ENCODE measurements at places on chromosomes 7 and 10. TPM values are rescaled to one million over a fixed set of nuclear protein-coding genes. Genes with fewer than 3 reads are reported as not detected.

The CALML5 gene
- total RNA-seq: not detected

The SPAM1 gene
- not detected for total RNA-seq

DNA sequence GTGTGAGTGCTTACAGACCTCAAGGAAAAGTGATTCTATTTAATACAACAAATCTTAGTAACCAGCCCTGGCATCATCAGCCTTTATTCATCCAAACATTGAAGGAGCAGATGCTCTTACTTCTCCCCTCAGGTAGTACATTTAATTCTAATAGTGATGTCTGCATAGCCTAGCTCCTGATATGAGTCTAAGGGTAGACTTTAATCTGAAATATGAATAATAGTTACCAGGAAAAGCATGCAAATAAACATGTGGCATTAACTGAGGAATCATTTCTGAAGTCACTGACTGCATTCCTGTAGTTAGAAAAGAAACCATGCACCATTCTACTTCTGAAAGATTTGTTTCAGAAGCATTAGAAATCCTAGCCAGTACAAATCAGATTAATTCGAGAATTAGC, 25.7 kb upstream of the LMBR1 start:
- H3K4me1 ChIP-seq: peaks cover 40% of the 10 kb centered on the region
- H3K27ac ChIP-seq: no peak overlapping the region
- no peaks in the 10 kb centered on the region for H3K27me3 ChIP-seq
- DNase-seq: no peak
- H3K36me3 ChIP-seq: no peaks in the 10 kb centered on the region

DNA sequence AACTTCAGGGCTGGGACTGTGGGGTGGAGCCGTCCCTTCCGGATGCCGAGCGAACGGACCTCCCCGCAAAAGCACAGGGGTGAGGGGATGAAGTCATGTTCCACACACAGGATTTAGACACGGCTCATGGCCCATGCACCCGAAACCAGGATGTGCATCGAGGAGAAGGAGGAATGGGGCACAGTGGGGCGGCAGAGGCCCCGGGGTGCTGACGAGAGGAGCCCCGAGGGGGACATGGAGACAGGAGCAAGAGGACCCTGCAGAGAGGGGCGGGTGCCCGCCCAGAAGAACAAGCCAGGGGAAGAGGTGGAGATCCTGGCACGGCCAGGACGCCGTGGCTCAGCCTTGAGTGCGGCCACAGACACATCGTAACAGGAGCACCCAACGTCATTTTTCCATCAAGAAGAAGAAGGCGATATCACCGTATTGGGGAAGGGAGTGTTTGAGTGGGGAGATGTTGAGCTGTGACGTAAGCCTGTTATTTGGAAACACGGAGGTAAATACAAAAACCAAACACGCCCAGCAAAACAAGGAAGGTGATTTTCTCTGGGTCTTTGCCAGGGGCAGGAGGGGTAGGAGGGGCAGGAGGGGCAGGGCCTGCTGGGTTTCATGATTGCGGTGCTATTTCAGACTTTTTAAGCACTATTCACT, 25.3 kb upstream of the FOXL3 start:
- no peak overlapping the region for H3K27ac ChIP-seq
- H3K27me3 ChIP-seq: no peaks in the 10 kb centered on the region
- peaks cover 3% of the 10 kb centered on the region for H3K4me1 ChIP-seq
- no peaks in the 10 kb centered on the region for H3K36me3 ChIP-seq

DNA sequence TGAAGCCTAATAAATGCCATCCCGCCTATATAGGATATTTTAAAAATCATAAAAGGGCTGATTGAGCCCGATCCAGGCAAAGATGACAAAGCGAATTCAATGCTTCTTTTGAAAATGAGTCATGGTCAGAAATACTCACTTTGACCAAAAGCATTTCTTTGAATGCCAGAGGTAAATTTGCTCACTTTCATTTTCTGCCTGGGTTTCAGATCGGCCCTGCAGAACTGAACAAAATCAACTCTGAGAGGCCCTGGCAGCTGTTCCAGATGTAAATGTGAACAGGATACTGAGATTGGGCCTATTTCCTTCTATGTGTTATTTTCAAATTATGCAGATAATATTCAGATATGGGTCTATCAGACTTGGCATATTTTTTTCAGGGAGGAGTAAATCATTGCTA, 114.8 kb upstream of the ARID5B start:
- no peaks in the 10 kb centered on the region for H3K4me1 ChIP-seq
- H3K36me3 ChIP-seq: no peaks in the 10 kb centered on the region
- DNase-seq: no peak
- H3K27me3 ChIP-seq: no peaks in the 10 kb centered on the region

The CRYGN gene
- not detected for total RNA-seq

GRCh38 chr10:90398566-90398965, 459.3 kb downstream of the HTR7 start:
- H3K4me3 ChIP-seq: no peak overlapping the region
- no peaks in the 10 kb centered on the region for H3K27me3 ChIP-seq
- DNase-seq: no peak
- H3K27ac ChIP-seq: no peak overlapping the region
- no peaks in the 10 kb centered on the region for H3K36me3 ChIP-seq
- no peaks in the 10 kb centered on the region for H3K4me1 ChIP-seq

DNA sequence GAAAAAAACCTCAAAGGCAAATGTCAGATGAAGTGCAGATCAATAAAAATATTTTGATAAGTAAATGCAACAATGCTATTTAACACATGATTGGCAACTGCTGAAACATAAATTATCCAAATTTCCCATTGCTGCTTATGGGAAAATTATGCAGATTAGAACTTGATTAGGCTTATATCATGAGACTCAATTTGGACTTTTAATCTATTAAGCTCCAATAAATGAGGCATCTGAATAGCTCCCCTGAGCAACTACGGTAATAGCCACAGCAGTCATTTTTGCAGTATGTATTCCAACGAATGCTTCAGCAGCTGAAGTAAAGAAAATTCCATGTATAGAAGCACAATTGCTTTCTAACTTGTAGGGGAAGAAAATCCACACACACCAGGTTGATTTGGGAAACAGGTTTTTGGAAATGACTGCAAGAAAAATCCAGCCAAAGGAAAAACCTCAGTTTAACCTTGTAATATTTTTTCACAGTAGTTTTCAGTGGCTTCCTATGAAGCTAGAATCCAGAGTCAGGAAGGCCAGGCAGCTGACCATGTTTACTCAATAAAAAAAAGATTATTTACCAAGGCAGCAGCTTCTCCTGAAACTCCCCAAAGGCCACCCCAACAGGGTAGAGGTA, 716.1 kb downstream of the KCNMA1 start:
- no peak overlapping the region for H3K4me3 ChIP-seq
- no peaks in the 10 kb centered on the region for H3K36me3 ChIP-seq
- no peaks in the 10 kb centered on the region for H3K4me1 ChIP-seq
- no peaks in the 10 kb centered on the region for H3K27me3 ChIP-seq
- DNase-seq: no peak
- no peak overlapping the region for H3K27ac ChIP-seq

DNA sequence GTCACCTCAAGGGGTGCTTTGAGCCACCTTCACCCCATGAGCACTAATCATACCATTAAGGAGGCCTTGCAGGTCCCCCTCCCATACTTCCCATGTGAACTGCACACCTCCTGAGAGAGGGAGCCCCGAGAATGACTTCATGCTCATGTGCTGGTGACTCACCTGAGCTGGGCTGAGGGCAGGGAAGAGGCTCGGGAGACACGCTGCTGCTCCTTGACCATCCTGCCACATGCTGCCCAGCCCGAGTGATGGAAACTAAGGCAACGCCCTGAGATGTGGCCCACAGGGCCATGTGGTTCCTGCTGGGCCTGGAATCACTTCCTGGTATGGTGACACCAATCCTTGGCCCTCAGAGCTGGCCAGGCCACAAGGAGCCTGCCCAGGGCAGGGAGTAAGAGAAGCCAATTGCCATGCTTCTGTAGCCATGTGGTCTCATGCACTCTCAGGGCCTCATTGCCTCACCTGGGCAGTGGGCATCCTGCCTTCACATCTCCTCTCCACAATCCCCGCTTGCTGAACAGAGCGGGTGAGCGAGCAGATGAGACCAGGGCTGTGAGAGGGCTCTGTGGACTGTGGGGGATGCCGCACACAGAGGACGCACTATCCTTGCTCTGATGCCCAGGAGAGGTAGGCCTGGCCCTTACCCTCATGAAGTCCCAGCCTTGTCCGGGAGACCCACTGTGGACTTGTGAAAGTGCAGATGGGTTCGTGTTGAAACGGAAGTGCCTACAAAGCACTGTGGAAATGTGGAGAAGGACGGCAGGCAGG, 18.3 kb upstream of the PPIF start:
- H3K27ac ChIP-seq: no peak overlapping the region
- no peak for DNase-seq
- no peaks in the 10 kb centered on the region for H3K36me3 ChIP-seq
- no peak overlapping the region for H3K4me3 ChIP-seq
- peaks cover 33% of the 10 kb centered on the region for H3K4me1 ChIP-seq

DNA sequence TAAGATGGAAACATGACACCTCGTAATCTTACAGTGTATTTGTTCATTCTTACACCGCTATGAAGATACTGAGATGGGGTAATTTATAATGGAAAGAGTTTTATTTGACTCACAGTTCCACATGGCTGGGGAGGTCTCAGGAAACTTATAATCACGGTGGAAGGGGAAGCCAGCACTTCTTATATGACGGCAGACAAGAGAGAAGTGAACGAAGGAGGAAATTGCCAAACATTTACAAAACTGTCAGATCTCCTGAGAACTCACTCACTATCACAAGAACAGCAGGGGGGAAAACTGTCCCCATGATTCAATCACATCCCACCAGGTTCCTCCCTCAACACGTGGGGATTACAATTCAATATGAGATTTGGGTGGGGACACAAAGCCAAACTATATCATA, 282.3 kb downstream of the HGF start:
- H3K4me1 ChIP-seq: no peaks in the 10 kb centered on the region
- H3K27ac ChIP-seq: no peak overlapping the region
- H3K27me3 ChIP-seq: no peaks in the 10 kb centered on the region
- H3K36me3 ChIP-seq: no peaks in the 10 kb centered on the region

GRCh38 chr7:3103614-3104398, 60.1 kb upstream of the CARD11 start:
- H3K27me3 ChIP-seq: no peaks in the 10 kb centered on the region
- no peak for DNase-seq
- H3K27ac ChIP-seq: no peak overlapping the region
- no peaks in the 10 kb centered on the region for H3K36me3 ChIP-seq
- H3K4me1 ChIP-seq: peaks cover 36% of the 10 kb centered on the region
- no peak overlapping the region for H3K4me3 ChIP-seq

DNA sequence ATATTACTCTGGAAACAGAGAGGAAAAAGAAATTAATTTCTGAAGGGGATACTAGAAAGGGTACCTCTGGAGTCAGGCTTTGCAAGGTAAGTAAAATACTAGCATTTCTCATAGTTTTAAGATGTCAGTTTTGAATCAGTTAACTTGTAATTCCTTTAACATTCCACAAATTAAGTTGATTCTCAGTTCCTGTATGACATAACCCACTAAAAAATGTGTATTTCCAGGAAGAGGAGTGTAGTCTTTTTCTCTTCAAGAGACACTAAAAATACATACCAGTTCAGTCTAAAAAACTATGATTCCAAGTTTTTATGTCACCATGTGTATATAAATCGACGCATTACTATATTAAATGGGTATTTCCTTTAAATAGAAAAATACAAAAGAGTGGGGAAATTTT, 113.2 kb downstream of the CDK6 start:
- no peak overlapping the region for H3K4me3 ChIP-seq
- no peak for DNase-seq
- peaks cover 16% of the 10 kb centered on the region for H3K36me3 ChIP-seq

DNA sequence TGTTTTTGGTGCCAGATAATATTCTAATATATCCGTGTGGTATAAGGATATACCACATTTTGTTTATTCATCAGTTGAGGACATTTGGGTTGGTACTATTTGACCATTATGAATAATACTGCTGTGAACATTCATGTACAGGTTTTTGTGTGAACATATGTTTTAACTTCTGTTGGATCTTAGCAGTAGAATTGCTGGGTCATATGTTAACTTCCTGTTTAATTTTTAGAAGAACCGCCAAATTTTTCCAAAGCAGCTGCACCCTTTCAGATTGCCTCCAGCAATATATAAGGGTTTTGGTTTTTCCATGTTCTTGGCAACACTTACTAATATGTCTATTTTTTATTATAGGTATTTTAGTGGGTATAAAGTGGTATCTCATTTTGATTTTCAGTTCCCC, 22.8 kb downstream of the VPS26A start:
- no peaks in the 10 kb centered on the region for H3K27me3 ChIP-seq
- H3K27ac ChIP-seq: no peak overlapping the region
- no peak for DNase-seq
- no peaks in the 10 kb centered on the region for H3K4me1 ChIP-seq
- H3K36me3 ChIP-seq: no peaks in the 10 kb centered on the region

- H3K36me3 ChIP-seq: no peaks in the 10 kb centered on the region
- no peak for DNase-seq
- H3K4me3 ChIP-seq: no peak overlapping the region
- no peak overlapping the region for H3K27ac ChIP-seq
Measured at GRCh38 chr7:125878988-125879387, 949.4 kb upstream of the POT1 start.

DNA sequence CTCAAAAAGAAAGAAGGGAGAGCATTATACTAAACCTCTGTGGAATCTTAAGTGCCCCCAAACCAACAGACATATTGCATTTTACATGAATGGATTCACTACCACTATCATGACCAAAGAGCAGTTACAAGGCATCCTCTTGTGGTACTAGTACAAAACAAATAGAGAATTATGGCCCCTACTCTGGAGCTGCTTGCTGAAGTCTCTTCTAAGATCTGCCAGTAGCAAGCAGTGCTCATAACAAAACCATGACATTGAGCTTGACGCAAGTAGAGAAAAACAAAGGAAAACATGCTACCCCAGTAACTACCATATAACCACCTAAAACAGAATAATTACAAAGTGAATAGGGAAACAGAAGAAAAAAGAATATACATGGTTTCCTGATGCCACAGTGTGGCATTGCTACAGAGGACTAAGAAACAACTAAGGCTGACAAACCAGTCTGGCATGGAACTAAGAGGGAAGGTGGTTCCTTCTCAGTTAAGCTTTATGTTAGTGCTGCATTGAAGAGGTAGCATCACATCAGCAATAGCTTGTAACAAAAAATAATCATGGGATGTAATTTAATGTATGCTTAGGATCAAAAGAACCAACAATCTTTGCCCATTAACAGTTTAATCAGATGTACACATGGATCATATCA, 150.2 kb upstream of the AGR3 start:
- no peak overlapping the region for H3K4me3 ChIP-seq
- peaks cover 14% of the 10 kb centered on the region for H3K4me1 ChIP-seq
- no peaks in the 10 kb centered on the region for H3K36me3 ChIP-seq

- H3K27ac ChIP-seq: no peak overlapping the region
- H3K27me3 ChIP-seq: no peaks in the 10 kb centered on the region
- no peaks in the 10 kb centered on the region for H3K36me3 ChIP-seq
- H3K4me3 ChIP-seq: no peak overlapping the region
Measured at GRCh38 chr7:77223261-77223660, 23.6 kb upstream of the FGL2 start.

- H3K36me3 ChIP-seq: no peaks in the 10 kb centered on the region
- H3K27me3 ChIP-seq: peaks cover 4% of the 10 kb centered on the region
- no peak overlapping the region for H3K27ac ChIP-seq
- H3K4me3 ChIP-seq: no peak overlapping the region
- H3K4me1 ChIP-seq: no peaks in the 10 kb centered on the region
Measured at GRCh38 chr7:25989140-25989705, 162.8 kb upstream of the NFE2L3 start.

Measured in CD4-positive, alpha-beta T cell (primary cell).